ENCODE measurements at places on chromosomes 6 and 20. TPM values are rescaled to one million over a fixed set of nuclear protein-coding genes. Genes with fewer than 3 reads are reported as not detected.

- peak; percentile 29 for DNase-seq
- no peaks in the 10 kb centered on the region for H3K27me3 ChIP-seq
- peaks cover 41% of the 10 kb centered on the region for H3K36me3 ChIP-seq
Measured at GRCh38 chr20:38927902-38928578, 1.8 kb downstream of the FAM83D start.

DNA sequence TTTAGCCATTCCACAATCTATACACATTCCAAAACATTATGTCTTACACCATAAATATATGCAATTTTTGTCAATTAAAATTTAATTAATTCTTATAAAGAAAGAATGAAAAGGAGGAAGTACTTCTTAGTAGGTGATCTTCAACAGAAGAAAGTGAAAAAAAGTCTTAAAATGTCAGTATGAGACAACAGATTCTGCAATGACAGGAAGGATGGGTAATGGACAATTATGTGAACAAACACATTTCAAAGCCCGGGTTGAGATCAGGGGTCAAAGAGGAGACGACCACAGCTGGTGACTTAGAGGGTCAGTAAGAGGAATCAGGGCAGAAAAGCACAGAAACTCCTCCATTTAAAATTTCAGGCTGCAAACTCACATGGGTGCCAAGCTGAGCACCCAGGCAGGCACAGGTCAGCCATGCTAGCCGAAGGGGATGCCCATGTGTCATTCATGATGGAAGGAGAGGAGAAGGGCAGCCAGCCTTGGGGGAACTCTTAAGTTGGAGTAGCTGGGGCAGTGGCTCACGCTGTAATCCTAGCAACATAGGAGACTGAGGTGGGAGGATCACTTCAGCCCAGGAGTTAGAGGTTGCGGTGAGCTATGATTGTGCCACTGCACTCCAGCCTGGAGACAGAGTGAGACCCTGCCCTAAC, 11.0 kb downstream of the VSX1 start:
- H3K4me1 ChIP-seq = peaks cover under 1% of the 10 kb centered on the region
- no peak for DNase-seq
- no peak overlapping the region for H3K4me3 ChIP-seq

- H3K4me1 ChIP-seq = no peaks in the 10 kb centered on the region
- H3K4me3 ChIP-seq = no peak overlapping the region
- no peaks in the 10 kb centered on the region for H3K36me3 ChIP-seq
- H3K27me3 ChIP-seq = no peaks in the 10 kb centered on the region
- DNase-seq = no peak
- no peak overlapping the region for H3K27ac ChIP-seq
Measured at GRCh38 chr6:142367501-142368018, 65.8 kb downstream of the ADGRG6 start.

Gene APOBEC2
- not detected for total RNA-seq

Gene TENT5A
- 1.7 TPM for total RNA-seq

Gene RSPH4A
- total RNA-seq = 0.18 TPM

Gene SYCP2
- 6.6 TPM for total RNA-seq
